ENCODE measurements at places on chromosomes 6 and 20.

- no peak for DNase-seq
These were observed 3.9 kb downstream of the CNKSR3 start for GRCh38 chr6:154506582-154506981.

- DNase-seq, result no peak
These were observed 626.1 kb upstream of the ID4 start for GRCh38 chr6:19210849-19211590.

GRCh38 chr6:125942672-125943527, 13.7 kb upstream of the HINT3 start:
- no peak for DNase-seq

- DNase-seq, result peak; percentile 53
These were observed 93.8 kb upstream of the LY86 start for GRCh38 chr6:6494677-6495076.

DNA sequence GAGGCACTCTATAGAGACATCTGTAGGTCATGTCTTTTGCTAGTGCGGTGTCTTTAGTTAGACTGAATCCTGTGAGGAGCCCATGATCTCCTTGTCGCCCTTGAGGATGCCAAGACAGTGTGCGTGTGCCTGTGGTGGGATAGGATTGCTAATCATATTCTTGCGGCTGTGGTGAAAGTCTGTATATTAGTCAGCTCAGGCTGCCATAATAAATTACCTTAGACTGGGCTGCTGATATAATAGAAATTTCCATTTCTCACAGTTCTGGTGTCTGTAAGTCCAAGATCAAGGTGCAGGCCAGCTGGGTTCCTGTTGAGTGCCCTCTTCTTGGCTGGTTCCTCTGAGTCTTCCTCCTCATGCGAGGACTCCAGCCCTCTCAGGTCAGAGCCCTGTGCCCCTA, 141.2 kb downstream of the JARID2 start:
- DNase-seq, result peak; percentile 36

DNA sequence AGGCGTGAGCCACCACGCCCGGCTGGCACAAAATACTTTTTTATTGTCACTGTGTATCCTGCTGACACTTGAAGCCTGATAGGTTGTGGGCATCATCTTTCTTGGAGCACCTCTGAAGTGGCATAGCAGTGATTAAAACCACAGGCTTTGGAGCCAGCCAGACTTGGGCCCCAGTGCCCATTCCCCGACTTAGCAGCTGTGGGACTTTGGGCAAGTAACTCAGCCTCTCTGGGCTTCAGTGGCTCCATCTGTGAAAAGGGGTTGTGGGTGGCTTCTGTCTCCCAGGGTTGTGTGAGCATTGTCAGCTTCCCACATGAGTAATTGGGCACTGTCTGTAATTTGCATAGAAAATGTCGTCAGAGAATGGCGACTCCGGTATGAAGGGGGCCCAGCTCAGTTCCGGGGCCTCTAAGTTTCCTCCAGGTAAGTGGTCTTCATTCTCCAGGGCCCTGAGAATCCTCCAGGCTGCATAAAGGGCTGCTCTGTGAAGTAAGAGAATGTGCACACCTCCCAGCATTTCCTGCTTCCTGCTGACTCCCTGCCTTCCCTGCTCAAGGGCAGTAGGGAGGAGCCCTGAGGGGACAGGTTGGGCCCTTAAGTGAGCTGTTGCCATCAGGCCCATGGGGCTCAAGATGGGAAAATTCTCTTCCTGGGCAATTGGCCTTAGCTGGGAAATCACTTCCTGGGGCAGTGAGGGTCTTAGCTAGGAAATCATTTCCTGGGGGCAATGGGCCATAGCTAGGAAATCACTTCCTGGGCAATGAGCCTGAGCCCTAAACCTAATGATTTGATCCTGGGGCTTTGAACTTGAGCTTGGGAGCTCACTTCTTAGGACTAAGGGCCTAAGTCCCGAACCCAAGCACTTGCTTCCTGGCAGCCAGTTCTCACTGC, 27.2 kb downstream of the ARHGAP40 start:
- DNase-seq, result no peak

- DNase-seq, result no peak
These were observed 21.9 kb upstream of the CDH4 start for GRCh38 chr20:61230166-61230565.

DNA sequence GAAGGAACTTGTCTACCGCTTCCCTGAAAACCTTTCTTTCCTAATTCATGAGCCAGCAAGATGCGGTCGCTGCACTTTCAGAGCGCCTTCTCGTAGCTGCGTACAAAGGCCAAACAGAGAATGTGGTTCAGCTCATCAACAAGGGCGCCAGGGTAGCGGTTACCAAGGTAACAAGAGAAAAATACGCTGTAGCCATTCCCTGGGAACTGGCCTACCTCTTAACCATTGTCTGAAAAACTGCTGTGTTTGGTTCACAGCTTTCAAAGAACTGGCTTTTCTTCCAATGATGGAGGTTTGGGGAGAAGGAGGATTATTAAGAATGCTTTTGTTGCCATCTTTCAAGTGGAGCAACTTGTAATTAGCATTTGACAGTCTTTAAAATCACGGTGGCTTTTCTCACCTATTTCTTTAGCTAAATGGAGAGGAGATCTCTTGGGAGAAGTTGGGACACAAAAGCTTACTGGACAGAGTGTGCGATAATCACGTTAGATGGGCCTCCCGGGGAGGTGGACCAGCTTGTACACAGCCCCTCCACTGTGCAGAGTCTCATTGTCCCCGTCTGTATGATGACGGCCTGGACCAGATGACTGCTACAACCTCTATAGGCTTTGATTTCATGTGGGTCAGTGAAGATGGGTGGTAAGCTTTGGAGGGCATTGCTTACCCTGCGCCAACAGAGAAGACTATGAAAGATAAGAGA, 71.5 kb downstream of the LYRM2 start:
- peak; percentile 90 for DNase-seq

- DNase-seq, result no peak
These were observed 4.2 kb downstream of the CDK19 start for GRCh38 chr6:110810896-110811586.

DNA sequence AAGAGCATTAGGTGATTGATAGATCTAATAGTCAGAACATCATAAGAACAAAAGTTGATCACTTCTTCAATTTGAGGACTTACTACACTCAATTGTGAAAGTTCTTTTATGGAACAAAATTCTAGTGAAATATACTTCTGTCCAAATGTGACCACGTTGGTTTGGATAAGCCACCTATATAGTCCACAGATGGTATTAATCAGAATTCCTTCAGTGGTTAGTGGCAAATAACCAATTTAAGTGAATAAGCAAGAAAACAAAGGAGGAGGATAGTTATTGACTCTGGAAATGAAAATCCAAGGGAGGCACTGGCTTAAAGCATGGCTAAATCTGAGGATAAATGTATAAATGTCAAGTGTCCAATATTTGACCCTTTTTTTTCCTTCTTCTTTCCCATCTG, 268.5 kb upstream of the MARCKS start:
- DNase-seq, result no peak

All from astrocyte of the hippocampus (primary cell).